ENCODE measurements at places on chromosomes 7 and 10.

DNA sequence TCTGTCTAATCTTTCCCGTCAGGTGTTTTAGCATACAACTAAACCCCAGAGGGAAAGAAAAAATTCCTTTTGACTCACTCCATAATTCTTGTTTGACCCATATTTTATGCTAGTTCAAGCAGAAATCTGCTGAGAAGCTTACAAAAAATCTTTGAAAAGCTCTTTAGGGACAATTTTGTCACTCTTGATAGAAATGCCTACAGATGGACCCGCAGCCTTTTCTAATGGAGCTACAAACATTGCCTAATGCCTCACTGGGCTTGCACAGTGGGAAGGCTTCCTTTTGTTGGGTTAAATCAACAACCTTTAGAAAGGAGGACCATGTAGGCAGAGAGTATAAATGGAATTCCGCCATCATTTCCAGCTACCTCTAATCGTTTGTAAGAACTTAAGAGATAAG, 344.5 kb downstream of the PCLO start:
- no peak for DNase-seq

DNA sequence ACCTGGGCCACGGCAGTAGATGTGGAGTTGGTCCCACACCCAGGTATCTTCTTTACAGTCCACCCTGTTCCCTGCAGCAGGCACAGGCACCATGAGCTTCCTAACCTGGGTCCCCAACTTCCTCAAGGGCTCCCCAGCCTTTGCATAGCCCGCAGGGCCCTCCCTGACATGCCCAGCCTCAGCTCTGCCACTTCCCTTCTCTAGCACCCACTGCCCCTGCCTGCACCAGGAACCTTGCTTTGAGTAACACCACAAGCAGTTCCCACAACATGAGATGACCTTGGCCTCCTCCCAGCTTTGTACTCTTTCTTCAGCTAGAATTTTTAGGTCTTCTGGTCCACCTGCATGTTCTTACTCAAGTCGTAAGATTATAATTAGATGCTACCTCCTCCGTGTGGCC, 92.2 kb upstream of the ZPBP start:
- no peak for DNase-seq

DNA sequence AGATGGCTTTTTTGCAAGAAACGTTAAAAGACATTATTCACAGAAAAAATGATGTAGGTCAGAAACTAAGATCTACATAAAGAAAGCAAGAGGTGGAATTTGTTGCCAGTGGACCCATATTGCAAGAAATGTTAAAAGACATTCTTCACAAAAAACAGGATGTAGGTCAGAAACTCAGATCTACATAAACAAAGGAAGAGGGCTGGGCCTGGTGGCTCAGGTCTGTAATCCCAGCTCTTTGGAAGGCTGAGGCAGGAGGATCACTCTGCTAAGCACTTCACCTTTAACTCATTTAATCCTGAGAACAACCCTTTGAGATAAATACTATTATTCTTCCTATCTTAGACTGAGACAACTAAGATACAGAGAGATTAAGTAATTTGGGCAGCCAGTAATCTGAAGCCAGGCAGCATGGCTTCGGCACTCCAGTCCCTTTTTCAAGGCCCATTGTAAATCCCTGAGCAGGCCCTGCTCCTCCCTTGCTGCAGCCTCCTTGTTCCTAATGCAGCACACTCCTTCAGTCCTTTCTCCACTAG, 11.6 kb downstream of the ZFAND4 start:
- DNase-seq = no peak

- DNase-seq = no peak
Measured at GRCh38 chr7:120933475-120933874, 17.1 kb upstream of the ING3 start.

DNA sequence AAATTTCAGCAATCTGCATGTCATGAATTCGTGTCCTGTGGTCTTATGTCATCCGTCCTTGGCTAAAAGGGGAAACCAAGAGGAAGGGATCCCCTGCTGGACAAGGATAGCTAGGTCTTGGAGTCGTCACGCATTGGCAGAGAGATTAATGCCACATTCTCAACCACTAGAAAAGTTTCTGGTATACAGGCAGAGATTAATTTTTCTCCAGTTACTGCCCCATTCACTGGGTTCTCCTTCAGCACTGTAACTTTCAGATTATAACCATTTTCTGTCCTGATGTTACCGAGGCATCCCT, 1060.6 kb upstream of the AUTS2 start:
- no peak for DNase-seq

DNA sequence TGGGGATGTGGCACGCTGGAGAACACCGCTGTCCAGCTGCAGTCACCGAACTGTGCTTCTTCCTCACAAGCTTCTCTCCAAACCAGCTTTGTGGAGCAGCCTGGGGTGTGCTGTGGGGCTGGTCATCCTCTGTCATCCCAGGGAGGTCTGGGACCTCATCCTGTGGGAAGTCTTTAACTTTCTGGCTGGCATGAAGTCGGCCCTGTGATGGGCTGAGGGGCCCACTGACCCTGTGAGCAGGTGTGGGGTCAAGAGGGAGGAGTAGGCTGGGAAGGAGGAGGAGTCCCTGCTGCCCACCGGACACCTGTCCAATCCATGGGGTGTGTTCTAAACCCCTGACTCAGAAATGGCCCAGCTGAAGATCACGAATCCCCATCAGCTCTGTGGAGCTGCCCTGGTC, 136.2 kb upstream of the SHH start:
- no peak for DNase-seq

- DNase-seq = no peak
Measured at GRCh38 chr10:99760321-99760720, 22.1 kb upstream of the ABCC2 start.

- DNase-seq = no peak
Measured at GRCh38 chr10:119491966-119492757, 50.4 kb downstream of the RGS10 start.

GRCh38 chr10:71665456-71665855, 54.1 kb downstream of the C10orf105 start:
- DNase-seq = no peak

Data from COR-L47 (cell line).